ENCODE measurements at places on chromosomes 16 and 17. TPM values are rescaled to one million over a fixed set of nuclear protein-coding genes. Genes with fewer than 3 reads are reported as not detected.

Gene NPIPB13
- 2.4 TPM for total RNA-seq

Gene DNASE1L2
- 1.3 TPM for total RNA-seq

Gene CCL17
- not detected for total RNA-seq

Gene SGCA
- 148 TPM for total RNA-seq

Gene TMC8
- total RNA-seq, result 3.2 TPM
